SK-N-SH treated with all-trans-retinoic acid at 6 μM for 48 hours (cell line): ENCODE measurements at places on chromosomes 4 and X.
A peak's percentile ranks its signal among the peaks of the same experiment; 100 is the strongest.

GRCh38 chrX:57104921-57105398, 16.4 kb downstream of the SPIN2B start:
- no peak for ATAC-seq

GRCh38 chr4:140870427-140870826, 114.2 kb upstream of the TBC1D9 start:
- peak; percentile 26; the same call in 2 of the 3 replicates for ATAC-seq

DNA sequence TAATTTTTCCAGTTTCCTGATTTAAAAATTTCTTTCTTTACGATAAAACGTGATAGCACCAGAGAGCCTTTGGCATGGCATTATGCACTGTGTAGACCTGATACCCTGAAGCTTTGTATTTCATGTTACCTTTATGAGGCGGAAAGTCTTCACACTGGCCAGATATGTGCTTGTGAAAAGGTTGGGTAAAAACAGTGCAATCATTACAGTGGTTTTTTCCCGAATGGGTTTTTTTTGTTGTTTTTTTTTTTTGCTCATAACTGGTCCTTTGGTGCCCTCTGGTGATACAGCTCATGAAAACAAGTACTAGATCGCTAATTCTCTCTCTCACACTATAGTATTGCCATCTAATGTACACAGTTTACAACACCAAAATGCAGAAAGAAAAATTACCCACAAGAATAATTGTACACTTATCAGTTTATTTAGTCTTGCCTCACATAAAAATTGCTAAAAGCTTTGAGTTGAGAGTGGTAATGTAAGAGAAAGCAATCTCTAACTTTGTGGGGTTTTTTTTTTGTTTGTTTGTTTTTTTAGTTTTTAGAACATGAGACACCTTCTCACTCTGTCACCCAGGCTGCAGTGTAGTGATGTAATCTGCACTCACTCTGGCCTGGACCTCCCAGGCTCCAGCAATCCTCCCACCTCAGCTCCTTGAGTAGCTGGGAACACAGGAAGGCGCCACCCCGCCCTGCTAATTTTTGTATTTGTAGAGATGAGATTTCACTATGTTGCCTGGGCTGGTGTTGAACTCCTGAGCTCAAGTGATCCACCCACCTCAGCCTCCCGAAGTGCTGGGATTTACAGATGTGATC, 21.3 kb downstream of the SPCS3 start:
- peak; percentile 59 for ATAC-seq

DNA sequence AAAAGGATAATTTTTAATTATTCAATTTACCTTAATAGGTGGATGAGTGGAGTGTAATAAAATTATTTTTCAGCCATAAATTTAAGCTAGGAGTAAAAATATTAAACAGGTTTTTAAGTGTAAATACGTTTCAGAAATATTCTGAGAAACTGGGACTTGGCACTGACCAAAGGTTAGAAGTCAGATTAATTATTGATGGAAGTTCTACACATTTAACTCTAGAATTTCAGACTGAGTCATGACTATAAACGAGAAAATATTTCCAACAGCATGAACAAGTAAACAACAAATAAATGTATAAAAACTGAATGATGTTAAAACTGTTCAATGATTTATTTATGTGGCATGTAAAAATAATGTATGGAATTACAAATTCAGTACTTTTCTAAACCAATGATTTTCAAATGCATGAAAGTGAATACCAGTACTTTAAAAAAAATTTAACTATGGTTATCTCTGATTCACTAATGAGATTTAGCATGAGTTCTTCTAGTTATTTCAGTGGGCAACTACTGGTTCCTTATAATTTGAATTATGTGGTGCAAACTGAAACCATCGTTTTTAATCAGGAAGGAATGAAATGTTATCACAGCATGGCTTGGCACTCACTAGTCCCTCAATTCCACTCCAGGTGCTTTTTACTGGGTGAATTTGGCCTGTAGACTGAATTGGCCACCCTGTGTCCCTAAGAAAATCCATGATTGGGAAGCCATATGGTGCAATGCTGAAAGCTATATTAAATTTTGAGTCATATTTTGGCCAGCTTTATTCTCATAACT, 244.2 kb downstream of the FSTL5 start:
- ATAC-seq, result no peak

GRCh38 chr4:17094159-17094875, 195.9 kb upstream of the LDB2 start:
- ATAC-seq, result peak; percentile 56

GRCh38 chr4:186191200-186192065, at the start of gene CYP4V2:
Gene CYP4V2 (plus strand): TSS chr4:186191567. CDS start chr4:186191824, 257 bp downstream.
- peak; percentile 86 for ATAC-seq

- no peak for ATAC-seq
These were observed 25.7 kb downstream of the MAPK10 start for GRCh38 chr4:86334020-86334750.

DNA sequence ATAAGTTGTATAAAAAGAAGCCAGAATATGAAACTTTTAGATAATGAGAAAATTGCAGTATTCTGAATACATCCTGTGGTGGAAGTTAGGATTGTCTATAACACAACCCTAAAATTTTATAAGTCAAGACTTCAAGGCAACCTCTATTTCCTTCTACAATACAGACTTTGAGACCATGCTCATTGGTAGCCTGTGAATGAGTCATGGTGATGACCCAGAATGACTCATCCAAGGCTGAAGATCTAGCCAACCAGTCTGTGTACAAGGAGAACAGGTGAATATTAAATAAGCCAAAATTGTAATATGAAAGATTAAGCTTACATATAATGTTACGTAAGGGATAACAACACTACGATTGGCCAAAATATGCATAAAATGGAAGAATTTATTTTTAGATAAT, 475.9 kb upstream of the GALNT7 start:
- ATAC-seq, result no peak

- no peak for ATAC-seq
These were observed 213.3 kb downstream of the GLUD2 start for GRCh38 chrX:121260596-121261240.

GRCh38 chr4:179313823-179314222, 1871.6 kb upstream of the AGA start:
- ATAC-seq, result no peak

DNA sequence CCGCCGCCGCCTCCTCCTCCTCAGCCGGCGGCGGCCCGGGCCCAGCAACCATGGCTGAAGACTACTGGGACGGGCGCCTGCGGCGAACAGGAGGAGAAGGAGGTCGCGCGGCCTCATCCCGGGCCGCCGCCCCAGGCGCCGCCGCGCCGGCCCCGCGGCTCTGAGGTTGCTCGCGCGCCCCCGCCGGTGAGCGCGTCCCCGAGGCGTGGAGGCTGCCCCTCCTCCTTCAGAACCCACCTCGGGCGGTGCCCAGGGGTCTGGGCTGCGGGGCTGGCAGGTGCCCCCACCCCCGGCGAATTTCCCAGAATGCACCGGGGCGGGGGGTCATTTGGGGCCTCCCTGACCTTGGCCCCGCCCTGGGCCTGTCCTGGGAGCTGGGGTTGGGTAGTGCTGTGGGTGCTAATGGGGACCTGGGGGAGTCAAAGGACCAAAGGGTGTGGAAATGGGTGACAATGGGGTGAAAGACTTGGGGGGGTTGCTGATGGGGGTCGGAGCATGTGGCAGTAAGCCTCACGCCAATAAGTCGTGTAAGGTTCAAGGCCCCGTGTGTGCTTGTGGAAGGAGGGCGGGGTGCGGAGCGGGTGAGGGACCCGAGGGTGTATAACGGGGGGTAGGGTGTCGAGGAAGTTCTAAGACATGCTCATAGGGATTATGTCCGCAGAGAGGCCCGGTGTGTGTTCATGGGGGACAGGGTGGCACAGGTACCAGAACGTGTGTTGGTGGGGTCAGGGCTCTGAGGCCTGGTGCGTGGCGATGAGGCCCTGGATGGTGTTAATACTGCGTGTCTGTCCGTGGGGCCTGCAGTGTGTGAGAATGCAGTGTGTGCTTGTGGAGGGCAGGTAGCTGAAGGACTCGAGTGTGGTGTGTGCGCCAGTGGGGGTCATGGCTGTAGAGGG, 687 bp downstream of the CDK16 start:
- ATAC-seq, result no peak

DNA sequence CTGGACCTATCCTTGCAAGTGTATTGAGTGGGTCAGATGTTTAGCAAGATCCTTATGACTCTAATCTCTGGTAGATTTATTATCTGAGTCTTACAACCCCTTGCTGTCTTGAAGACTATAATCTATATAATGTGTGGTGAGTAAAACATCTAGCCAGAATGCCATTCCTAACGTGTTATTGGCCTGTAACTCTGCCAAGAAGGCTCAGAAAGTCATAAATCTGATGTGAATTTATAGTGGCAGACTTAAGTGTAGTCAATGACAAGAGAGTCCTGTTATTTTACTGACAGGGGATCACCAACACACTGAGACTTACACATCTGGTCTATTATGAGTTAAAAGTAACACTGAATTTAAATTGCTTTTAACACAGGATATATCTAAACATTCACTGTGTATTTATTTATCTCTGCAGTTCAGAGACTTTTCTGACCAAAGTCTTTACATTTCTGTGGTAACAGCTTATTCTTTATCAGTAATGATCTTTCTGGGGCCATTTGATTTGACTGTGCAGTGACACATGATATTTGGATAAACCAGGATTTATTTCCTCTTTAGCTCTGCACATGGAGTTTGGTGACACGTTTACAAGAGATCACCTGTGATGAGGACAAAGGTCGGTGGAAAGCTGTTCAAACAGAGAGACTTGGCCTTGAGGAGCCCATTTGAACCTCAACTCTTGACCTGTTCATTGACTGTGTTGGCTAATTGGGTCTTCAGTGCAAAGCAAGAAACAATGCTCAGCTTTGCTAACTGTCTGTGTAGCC, 415.8 kb downstream of the STIM2 start:
- ATAC-seq, result no peak

- ATAC-seq, result no peak
These were observed 1564.5 kb upstream of the PCDH10 start for GRCh38 chr4:131584587-131584986.

- ATAC-seq, result no peak
These were observed 34.0 kb downstream of the ZNF827 start for GRCh38 chr4:145904413-145905177.

- no peak for ATAC-seq
These were observed 119.0 kb downstream of the NKX6-1 start for GRCh38 chr4:84379917-84380641.

GRCh38 chr4:2059046-2059725, at the start of gene NAT8L:
Gene NAT8L (plus strand): TSS chr4:2059327. CDS start chr4:2059512, 185 bp downstream.
- no peak; the same call in 2 of the 3 replicates for ATAC-seq

- ATAC-seq, result no peak
These were observed 83.9 kb downstream of the AFAP1 start for GRCh38 chr4:7855731-7856130.

- no peak for ATAC-seq
These were observed 298.1 kb upstream of the TRAM1L1 start for GRCh38 chr4:117383468-117383867.

- peak; percentile 87 for ATAC-seq
These were observed 126.7 kb upstream of the MBNL3 start for GRCh38 chrX:132615391-132616131.

GRCh38 chr4:113827285-113827684, 65.7 kb upstream of the CAMK2D start:
- ATAC-seq, result peak; percentile 35; the same call in 1 of the 3 replicates

GRCh38 chr4:152727784-152728183, 48.0 kb upstream of the TMEM154 start:
- ATAC-seq, result no peak

- no peak for ATAC-seq
These were observed 1.5 kb downstream of the DNAAF6 start for GRCh38 chrX:107207943-107208342.

- no peak for ATAC-seq
These were observed 42.2 kb downstream of the CRLF2 start for GRCh38 chrX:1170243-1170642.

GRCh38 chr4:58286335-58286734, 1176.2 kb upstream of the IGFBP7 start:
- ATAC-seq, result no peak

GRCh38 chrX:12526306-12526705, 264.9 kb upstream of the PRPS2 start:
- no peak for ATAC-seq

- peak; percentile 72 for ATAC-seq
These were observed 291 bp upstream of the NBDY start for GRCh38 chrX:56728752-56729151.

GRCh38 chr4:80153874-80154544, 43.3 kb upstream of the PRDM8 start:
- peak; percentile 88 for ATAC-seq

GRCh38 chrX:130166503-130166777, 799 bp upstream of the AIFM1 start:
- peak; percentile 8; the same call in 2 of the 3 replicates for ATAC-seq

DNA sequence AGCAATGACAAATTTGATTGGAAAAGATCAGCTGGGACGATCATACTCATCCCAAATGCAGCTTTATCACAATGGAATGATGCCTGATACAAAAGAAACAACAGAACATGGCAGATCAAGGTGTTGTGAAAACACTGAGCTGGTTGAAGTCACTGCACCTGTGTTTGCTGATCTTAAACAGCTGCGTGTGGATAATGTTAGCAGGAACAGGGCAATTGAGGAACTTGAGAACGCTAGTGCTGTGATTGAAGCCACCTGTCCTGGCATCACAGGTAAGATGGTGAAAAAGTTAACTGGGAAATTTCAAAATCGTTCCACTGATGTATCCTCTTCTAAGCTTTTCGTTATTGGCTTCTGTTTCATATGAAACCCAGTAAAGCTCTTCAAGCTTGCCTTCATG, 27.4 kb upstream of the SOD3 start:
- ATAC-seq, result no peak

GRCh38 chrX:17005712-17006368, 59.4 kb downstream of the REPS2 start:
- no peak for ATAC-seq

DNA sequence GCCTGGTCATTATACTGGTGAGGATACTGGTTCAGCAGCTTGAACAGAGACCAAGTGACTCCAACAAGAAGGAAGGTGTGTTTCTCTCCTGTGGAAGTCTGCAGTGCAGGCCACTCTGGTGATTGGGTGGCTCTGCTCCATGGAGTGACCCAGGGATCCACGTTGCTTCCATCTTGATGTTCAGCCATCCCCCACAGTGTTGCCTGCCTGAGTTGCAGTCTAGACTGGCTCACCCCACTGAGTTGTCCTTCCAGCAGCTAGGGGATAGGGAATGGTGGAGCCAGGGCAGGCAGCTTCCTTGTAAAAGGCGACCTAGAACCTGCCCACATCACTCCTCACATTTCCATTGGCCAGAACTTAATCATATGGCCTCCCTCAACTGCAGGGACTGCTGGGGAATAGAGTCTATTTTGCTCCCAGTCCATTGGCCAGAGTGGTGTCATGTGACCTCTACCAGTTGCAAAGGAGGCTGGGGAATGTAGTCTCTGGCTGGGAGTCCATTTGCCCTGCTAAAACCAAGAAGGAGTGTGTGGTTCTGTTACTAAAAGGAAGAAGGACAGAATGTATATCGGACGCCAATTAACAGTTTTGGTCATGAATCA, 8.0 kb downstream of the MAN2B2 start:
- peak; percentile 83 for ATAC-seq
